ENCODE measurements at places on chromosomes 16 and 17.

DNA sequence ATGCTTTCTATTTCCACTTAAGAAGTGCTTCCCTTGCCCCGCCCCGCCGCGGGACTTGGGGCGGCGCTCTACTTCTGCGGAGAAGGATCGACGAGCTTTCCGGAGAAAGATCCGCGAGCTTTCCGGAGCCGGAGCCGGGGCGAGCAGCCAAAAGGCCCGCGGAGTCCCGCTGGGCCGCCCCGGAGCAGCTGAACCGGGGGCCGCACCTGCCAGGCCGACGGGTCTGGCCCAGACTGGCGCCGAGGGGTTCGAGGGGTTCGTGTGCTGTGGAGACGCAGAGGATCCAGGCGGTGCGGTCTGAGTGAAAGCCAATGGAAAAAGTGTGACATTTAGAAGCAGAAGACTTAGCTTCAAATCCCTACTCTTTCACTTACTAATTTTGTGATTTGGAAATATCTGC, 50.8 kb downstream of the TBC1D26 start:
- no peak for DNase-seq

DNA sequence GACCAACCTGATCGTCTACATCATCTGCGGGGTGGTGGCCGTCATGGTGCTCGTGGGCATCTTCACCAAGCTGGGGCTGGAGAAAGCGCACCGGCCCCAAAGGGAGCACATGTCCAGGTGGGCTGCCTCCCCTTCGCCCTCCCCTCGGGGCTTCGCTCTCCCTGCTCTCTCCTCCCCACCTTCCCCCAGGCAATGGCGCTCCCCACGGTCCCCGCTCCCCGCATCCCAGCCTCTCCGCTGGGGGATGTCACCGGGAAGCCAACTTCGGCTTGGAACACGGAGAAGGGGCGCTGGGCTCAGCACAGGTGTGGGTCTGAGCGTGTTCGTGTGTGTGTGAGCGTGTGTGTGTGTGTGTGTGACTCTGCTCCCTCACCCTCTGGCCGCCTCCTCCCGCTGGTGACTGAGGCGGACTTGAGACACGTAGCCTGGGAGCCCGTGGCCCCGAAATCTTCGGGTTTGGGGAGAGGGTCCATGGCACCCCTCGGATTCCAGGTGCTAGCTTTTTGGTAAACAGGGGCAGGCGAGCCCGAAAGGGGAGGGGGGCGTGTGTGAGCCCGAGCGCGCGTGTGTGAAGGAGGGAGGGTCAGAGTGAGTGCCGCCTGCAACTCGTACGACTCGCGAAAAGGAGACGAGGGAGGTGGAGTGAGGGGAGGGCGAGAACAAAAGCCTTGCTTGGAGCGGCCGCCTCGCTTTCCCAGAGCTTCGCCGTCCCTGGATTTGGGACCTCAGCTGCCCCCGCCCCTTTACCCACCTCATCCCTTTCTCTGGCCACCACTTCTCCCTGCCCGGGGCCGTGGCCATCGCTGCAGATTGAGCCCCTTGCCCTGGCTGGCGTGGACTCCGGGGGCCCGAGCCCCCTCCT, 1.3 kb downstream of the SHISA9 start:
- DNase-seq, result no peak

GRCh38 chr16:68370581-68371275, 59.9 kb downstream of the PRMT7 start:
- DNase-seq, result peak; percentile 44

DNA sequence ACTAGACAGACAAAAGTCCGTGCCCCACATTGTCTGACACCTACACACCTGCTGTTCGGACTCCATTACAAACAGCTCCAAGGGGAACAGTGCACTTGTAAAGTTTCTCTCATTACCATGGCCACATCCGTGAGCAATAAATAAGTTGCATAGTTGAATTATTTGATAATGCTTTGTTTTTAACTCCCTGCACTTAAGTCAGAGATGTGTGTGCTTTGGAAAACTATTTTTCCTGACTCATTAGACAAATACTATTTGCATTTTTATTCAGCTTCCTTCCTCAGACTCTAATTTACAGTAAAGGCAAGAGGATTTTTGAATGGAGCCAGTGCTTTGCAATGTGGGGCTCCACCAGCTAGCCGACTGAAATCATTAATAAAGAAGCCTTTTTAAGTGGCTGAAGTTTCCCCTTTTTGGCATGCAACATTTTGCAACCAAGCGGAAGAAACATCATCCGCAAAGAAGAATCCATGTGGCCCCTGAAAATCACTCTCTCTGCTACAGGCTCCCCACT, 6.5 kb upstream of the CCL2 start:
- DNase-seq, result no peak

DNA sequence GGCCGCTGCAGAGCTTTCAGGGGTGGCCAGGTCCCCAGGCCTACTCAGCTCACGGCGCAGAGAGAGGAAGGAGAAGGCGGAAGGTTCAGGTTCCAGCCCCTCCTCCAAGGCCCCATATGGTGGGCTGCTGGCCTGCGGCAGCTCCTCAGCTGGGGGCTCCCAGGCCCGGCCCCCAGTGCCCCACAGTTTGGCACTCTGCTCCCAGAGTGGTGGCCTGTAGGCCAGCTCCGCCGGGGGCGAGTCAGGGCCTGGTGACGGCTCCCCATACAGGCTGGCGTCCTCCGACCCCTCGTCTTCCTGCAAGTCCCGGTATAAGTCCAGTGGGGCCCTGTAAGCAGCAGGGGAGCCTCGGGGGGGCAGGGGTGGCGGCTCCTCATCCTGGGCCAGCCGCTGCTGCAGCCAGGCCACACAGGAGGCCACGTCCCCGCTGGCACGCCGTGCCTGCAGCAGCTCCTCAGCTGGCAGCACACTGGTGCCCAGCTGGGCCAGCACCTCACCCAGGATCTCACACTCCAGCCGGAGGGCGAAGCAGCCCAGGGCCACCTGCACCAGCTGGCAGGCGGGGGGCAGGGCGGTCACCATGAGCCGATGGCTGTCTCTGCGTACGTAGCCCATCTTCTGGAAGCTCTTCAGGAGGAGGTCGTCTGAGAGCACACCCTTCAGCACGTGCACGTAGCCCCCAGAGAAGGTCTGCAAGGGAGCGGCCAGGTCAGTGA, 3.7 kb downstream of the SPATA2L start:
- no peak for DNase-seq

- DNase-seq, result peak; percentile 42
Observed at GRCh38 chr16:20774703-20775362, 11.0 kb downstream of the ACSM3 start.

DNA sequence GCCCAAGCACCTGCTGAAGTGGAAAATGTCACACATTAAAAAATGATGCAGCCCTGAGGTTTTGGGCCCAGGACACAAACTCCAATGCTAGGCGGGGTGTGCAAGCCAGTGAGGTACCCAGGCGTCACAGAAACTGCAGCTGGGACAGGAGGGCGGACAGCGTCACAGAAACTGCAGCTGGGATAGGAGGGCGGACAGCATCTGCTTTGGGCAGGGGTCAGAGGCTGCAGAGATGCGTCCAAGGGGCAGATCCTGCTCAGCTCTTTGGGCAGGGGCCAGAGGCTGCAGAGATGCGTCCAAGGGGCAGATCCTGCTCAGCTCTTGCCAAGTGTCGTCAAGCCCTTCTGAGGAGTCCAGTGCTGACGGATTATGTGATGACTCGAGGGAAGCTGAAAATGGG, 43.9 kb upstream of the RCVRN start:
- DNase-seq, result no peak

Measured in effector memory CD8-positive, alpha-beta T cell (primary cell).